Epithelial cell of prostate (primary cell): ENCODE measurements at places on chromosomes 4 and X.
A peak's percentile ranks its signal among the peaks of the same experiment; 100 is the strongest.

DNA sequence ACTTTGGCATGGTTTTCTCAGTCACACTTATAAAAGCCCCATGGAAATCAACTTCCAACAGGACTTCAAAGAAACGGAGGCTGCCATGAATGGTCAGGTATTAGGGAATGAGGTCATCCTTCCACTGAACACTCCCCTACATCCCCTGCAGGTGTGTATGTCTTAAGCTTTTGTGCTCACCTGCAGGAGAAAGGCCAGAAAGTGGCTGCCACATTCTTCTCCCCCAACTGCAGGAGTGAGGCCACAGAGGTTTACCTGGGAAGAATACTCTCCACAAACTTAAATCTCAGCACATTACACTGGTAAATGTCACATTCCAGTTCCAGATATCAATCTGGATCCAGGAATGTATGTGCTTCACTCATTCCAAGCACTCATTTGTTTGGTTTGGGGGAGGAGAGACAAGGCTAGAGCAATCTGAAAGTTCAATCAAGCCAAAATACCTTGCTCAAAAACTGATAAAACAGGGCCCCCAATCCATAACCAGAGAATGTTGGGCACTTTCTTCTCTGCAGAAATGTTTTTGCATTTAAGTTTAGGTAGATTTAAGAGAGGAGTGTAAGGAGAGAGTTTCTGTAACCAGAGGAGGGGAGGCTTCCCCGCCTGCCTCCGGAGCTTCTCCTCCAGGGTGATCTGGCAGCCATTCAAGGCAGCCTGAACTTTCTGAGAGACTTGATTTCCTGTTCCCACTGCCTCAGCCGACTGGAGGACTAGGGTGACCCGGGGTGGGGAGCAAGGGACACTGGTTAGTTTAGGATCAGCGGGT, 15.4 kb downstream of the FAM9C start:
- DNase-seq, result no peak

GRCh38 chr4:19293781-19294180, 957.9 kb upstream of the SLIT2 start:
- no peak for DNase-seq

DNA sequence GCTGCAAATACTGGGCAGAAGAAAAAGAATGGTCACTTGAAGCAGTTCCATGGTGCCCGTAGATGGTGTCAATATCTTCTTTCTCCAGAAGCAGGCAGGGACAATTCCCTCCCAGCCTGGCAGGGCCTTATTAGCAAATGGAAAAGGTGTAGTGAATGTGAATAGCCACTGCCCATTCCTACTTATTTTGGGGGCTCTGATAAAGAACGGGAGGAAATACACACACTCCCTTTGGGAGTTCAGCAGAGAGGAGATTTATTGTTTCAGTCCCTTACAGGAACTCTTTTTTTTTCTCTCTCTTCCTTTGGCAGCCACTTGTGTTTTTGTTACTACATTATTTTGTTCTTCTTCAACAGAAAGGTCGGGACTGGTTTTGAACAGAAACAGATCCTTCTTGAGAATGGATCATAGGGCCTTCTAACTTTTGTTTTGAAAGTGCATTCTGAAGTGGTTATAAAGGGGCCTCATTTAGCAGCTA, at the start of gene EMCN:
EMCN (minus strand) TSS at position 159 of the 478 bp plus-strand sequence; CDS start at position 51, 108 bp downstream.
- DNase-seq, result no peak

DNA sequence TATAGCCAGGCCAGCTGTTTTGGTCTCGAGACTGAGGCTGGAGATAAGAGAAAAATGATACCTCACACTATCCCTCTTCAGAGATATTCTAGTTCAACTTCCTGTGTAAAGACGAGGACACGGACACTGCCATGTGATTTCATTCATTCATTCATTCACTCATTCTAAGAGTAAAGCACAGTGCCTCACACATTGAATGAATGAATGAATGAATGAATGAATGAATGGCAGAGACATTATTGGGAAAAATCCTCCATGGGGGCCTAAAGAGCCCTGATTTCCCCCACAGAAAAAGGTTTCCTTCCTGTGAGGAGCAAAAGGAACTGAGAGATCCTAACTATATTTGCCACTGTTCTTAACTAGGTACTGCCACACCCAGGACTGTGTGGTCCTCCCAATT, 183.4 kb upstream of the MAP3K15 start:
- DNase-seq, result no peak

GRCh38 chr4:34196375-34196774, 2047.9 kb downstream of the ARAP2 start:
- DNase-seq, result no peak

- no peak for DNase-seq
Observed at GRCh38 chr4:96974295-96974694, 1134.4 kb downstream of the PDHA2 start.

DNA sequence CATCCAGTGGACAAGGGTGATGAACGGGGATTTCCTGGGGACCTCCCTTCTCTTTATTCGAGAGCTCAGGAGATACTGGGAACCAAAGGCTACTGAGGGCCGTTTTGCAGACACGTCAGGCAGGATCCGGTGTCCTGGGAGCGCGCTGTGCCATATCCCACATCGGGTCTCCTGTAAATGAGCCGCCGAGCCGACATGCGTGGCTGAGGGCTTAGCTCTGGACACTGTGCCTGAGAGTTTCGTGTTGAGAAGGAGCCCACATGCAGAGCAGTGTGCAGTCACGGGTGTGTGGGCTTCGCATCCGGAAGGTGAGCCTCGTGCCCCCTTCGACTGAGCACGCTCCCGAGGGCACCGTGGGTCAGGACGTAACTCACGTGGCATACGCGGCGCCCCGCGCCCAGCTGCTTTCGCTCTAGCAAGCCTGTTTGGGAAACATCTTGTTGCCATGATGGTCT, 28.5 kb upstream of the HGFAC start:
- no peak for DNase-seq

- no peak for DNase-seq
Observed at GRCh38 chr4:38529189-38530115, 134.5 kb upstream of the KLF3 start.

- DNase-seq, result no peak
Observed at GRCh38 chr4:96063639-96064038, 223.7 kb downstream of the PDHA2 start.

- no peak for DNase-seq
Observed at GRCh38 chr4:168667921-168668320, 171.1 kb downstream of the PALLD start.

- no peak for DNase-seq
Observed at GRCh38 chr4:170022211-170022610, 4.0 kb downstream of the MFAP3L start.

DNA sequence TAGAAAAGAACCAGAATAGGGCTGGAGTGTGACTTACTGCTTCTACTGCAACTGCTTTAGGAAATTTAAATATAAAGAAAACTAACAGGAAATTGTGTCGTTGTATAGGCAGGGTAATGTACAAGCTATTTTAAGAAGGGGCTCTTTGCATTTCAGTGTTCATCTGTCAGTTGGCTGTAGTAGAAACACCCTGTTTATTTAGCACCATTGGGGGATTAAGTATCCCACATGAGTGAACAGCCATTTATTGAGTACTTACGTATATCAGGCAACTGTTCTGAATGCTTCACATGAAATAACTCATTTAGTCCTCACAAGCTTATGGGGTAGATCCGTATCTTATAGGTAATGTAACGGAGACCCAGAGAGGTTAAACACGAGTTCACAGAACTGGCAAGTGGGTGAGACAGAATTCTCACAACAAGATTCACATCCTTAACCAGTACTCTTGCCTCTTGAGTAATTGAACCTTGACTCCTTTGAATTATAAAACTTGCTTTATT, 23.9 kb downstream of the STIM2 start:
- DNase-seq, result no peak

- no peak for DNase-seq
Observed at GRCh38 chr4:4995908-4996265, 23.4 kb downstream of the CYTL1 start.

GRCh38 chr4:139189417-139189749, 12.4 kb upstream of the ELF2 start:
- DNase-seq, result no peak

GRCh38 chr4:85210353-85210752, 243.9 kb upstream of the WDFY3 start:
- DNase-seq, result peak; percentile 62

- no peak for DNase-seq
Observed at GRCh38 chr4:110830461-110830860, 207.6 kb upstream of the PITX2 start.

- DNase-seq, result no peak
Observed at GRCh38 chr4:189278597-189279165, 662.0 kb upstream of the FRG1 start.

DNA sequence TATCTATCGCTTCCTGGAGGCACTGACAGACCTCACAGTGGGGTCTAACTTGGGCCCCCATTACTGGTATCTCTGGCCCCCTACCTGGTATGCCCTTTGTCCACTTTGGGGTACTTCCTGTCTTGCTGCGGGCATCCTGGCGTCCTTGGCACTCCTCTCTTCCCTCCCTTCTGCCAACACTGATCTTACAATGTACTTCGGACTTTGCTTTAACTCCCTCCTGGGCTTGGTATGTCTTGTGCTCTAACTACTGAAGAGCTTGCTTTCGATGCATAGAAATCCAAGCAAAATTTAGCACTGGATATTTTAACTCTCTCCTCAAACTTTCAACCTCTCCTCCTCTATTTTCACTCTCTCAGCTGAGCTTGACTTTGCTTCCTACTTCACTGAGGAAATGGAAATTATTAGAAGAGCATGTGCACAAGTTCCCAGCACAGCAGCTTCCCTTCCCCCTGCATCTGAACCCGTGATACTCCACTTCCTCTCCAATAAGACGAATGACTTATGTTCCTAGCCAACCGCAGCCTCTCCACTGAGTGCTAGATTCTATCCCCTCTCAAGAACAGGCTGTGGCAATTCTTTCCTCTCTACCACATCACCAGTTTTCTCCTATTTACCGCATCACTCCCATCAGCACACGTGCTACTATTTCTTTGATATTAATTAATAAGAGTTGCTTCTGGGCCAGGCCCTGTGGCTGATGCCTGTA, 52.9 kb downstream of the SUPT20HL2 start:
- DNase-seq, result no peak

- DNase-seq, result no peak
Observed at GRCh38 chr4:27836523-27836922, 975.9 kb downstream of the STIM2 start.

GRCh38 chr4:77954690-77955089, 92.1 kb downstream of the MRPL1 start:
- DNase-seq, result no peak

- no peak for DNase-seq
Observed at GRCh38 chr4:186979961-186980745, 256.5 kb upstream of the FAT1 start.

DNA sequence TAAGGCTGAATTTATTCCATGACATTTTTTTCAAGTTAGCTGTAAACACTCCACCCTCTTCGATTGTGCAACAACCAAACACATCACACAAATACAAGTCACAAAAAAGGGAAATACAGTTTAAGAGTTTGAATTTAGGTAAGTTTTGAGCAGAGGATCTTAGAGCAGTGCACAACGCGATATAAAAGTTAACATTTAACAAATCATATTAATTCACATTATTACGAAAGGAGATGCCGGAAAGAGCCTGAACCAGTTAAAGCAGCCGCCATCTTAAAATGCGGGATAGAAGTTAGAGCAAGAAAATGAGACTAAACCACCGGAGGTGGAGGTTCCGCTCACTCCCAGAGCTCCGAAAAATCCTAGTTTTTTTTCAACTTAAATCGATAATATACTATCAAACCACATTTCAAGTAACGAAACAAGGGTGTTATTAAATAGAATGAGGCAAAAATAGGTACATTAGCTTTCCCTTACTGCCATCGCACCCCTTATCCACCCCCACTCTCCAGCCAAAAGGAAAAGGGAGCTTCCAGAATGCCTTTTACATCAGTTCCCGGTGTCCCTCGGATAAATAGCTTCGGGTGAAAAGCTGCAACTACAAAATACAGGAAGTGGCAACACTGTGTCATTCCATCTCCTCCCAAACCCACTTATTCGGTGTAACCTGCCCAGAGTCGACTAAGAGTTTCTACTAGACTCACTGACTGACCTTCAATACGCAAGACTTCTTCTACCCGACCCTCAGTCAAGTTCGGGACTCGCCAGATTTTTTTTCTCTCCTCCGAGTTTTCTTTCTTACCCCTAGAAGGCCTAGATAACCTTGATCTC, 1.9 kb downstream of the UBE2D3 start:
- no peak for DNase-seq

- DNase-seq, result no peak
Observed at GRCh38 chr4:147586637-147587036, 30.6 kb upstream of the TMEM184C start.

DNA sequence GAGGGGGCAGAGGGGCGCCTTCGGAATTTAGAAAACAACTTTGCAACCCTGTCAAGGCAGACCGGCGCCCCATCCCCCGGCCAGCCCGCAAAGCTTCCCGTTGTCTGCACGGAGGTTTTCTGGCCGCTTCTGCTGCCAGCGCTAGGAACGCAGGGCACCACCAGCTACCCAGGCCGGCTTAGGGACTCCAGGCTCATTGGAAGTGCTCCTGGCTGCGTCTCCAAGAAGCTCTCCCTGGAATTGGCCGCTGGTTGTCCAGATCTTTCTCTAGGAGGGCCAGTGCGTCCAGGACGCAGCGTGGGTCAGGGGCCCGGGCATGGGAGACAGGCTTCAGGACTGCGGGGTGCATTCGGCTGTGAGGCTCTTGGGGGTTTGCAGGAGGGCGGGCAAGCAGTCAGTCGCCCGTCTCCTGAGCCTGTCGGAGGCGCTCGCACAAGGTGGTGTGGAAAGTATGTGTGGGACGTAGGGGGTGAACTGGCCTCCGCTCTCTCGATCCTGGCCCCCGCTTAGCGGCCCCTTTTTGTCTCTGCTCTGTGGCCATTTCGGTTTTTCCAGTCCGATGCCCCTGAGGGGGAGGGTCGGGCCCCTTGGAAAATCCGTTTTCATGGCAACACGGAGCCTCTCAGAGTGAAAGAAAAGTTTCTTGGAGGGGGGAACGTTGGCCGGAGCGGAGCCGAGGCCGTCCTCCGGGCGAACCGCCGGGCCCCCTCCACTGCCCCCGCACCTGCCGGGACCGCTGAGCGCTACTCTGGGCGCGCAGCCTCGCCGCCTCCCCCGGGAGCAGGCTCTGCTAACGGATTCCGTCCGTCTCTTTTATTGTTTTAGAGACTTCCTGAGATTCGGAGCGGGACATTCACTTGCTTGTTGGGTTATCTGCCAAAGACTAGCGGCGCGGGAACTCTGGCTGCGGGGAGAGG, 810 bp upstream of the SOX3 start:
- no peak for DNase-seq

- DNase-seq, result no peak
Observed at GRCh38 chr4:185969657-185970056, 99.3 kb upstream of the TLR3 start.
